ENCODE measurements at places on chromosomes 13 and 19.

GRCh38 chr13:39362652-39363381 lies 240.2 kb downstream of the LHFPL6 start:
- no peak for DNase-seq

DNA sequence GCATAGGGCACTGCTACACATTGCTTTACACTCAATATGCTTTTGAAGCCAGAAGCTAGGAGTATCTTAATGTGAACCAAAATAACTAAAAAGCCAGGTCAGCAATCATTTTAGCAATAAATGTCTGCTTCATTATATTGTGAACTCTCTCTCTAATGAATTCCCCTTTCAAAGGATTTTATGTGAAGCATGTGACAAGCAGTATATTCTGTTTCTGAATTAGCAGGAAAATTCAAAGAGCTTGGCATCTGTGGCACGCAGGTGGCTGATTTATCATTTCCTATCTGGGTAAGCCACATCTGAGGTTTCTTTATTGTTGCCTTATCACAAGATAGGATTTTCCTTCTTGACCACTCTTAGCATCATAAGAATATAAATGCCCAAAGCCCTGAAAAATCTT lies 56.8 kb upstream of the KLF12 start:
- DNase-seq: no peak

- no peak for DNase-seq
Observed at GRCh38 chr13:72853000-72853399, 71.1 kb downstream of the PIBF1 start.

GRCh38 chr13:27398360-27398759 lies 26.1 kb upstream of the GTF3A start:
- peak; percentile 27 for DNase-seq

GRCh38 chr13:96794669-96795068 lies 199.6 kb downstream of the OXGR1 start:
- DNase-seq: no peak

DNA sequence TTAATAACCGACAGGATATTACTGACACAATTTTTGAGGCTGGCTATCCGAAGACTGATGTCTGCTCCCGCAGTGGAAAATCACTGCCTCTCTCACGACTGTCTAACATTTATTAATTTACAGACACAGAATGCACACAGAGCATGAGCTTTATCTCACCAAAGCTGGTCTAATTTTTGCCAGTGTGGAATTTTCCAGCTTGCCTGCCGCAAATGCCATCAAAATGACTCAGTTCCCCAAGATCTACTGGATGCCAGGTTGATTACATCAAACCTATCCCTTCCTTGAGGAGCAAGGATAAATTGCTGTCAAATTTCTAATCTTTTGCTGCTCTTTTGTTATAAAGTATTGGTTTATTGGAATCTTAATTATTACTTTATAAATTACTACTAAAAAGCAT lies 1775.1 kb upstream of the PCDH20 start:
- DNase-seq: no peak

- no peak for DNase-seq
Observed at GRCh38 chr19:6020166-6020882, 42.4 kb upstream of the RANBP3 start.
